ENCODE measurements at places on chromosomes 7 and 10.

DNA sequence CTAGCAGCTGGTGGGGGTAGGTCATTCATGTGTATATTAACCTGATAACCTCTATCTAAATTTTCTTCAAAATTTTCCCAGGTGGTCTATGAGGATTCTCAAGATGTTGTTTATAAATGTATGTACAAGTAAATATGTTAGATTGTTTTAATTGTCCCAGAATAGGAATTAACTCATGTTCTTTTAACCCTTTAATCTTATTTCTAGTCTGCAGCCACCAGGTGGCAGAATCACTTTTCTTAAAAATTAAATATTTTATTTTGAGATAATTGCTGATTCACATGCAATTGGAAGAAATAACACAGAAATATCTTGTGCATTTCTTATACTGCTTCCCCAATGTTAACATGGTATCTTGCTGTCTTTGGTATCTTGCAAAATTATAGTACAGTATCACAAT is 589.5 kb downstream of the ARL4A start:
- no peak for DNase-seq

DNA sequence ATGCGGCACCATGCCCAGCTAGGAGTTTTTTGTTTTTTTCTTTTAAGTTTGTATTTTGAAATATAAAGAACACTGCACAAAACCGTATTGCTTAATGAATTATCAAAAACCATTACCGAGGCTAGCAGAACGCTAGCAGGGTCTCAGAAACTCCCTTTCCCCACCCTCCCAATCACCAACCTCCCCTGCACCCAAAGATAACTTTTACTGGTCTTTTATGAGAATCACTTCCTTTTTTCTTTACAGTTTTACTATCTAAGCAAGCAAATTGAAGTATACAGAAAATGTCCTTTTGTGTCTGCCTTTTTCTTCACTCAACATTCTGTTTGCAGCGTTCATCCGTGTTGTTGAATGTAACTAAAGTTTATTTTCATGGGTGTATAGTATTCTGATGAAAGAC is 13.4 kb downstream of the HIP1 start:
- DNase-seq, result no peak

DNA sequence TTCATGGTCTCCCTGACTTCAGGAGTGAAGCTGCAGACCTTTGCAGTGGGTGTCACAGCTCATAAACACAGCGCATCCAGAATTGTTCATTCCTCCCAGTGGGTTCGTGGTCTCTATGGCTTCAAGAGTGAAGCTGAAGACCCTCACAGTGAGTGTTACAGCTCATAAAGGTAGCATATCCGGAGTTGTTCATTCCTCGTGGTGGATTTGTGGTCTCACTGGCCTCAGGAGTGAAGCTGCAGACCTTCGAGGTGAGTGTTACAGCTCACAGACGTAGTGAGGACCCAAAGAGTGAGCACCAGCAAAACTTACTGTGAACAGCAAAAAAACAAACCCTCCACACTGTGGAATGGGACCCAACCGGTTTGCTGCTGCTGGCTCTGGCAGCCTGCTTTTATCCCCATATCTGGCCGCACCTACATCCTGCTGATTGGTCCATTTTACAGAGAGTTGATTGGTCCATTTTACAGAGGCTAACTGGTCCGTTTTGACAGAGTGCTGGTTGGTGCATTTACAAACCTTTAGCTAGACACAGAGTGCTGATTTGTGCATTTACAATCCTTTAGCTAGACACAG is 308.8 kb downstream of the PTPRN2 start:
- DNase-seq, result no peak

GRCh38 chr10:525565-526315 is 163.7 kb downstream of the DIP2C start:
- DNase-seq, result no peak

GRCh38 chr7:81503771-81504170 is 266.1 kb downstream of the HGF start:
- no peak for DNase-seq
